ENCODE measurements at places on chromosomes 3 and 15. TPM values are rescaled to one million over a fixed set of nuclear protein-coding genes. Genes with fewer than 3 reads are reported as not detected.

SNTN gene
- total RNA-seq, result 0.30 TPM

DNA sequence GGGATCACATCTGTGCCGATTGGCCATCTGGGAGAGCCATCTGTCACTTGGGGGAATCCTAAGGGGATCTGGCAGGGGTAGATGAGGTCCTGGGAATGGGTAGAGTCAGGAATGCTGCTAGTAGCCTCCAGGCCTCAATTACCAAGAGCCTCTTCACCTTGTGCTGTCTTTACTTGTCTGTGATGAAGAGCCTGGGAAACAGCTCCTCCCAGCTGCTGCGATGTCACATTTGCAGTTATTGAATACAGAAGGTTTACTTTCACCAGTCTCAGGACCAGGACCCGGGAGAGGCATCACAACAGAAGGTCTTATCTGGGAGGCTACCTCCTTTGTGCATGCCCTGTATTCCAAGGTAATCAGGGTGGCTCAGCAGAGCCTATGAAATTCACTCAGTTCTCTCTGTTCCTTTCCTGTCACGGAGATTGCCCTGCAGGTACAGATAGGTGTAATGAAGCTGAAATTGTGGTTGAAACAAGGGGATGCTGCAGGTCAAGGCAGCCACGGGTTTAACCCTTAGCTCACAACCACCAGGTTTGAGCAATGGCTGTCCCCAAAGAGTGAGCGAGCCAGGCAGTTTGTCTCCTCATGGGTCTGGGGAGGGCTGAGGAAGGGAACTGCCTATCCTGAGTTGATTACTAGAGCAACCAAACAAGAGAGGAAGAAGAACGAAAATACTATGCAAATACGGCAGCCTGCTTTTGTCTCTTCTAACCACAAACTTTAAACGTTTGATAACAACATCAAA is 298.9 kb upstream of the RORA start:
- no peak for DNase-seq

RPP14 gene
- 5.3 TPM for total RNA-seq

- DNase-seq, result no peak
Observed at GRCh38 chr3:13581485-13582365, 32.8 kb downstream of the FBLN2 start.

- no peak for DNase-seq
Observed at GRCh38 chr15:65790694-65791334, 1.3 kb downstream of the DENND4A start.

KIF23 gene
- total RNA-seq, result 5.6 TPM

DNA sequence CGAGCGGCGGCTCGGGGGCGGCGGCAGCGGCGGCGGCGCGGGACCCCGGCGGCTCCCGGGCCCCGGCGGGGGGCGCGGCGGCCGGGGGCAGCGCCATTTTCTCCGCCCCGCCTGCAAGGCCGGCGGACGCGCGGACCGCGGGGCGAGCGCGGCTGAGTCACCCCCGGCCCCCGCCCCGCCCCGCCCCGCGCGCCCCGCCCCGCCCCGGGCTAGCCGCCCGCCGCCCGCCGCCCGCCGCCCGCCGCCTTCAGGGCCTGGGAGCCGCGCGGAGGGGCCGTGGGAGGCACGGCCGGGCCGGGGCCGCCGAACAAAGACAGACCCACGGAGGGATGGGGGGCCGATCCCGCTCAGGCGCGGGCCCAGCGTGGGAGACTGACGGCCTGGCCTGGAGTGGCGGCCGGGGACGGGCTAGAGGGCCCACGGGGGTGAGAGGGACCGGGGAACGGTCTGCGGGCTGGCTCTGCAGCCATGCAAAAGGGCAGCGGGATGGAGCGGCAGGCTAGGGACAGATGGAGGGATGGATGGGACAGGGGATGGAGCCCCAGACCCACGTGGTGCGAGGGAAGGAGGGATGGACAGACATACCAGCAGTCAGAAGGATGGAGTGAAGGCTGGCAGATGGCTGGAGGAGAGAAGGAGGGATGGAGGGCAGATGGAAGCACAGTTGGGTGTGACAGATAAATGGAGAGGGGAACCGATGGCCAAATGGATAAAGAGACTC is at the start of gene EIF4E3:
Gene EIF4E3, minus strand, starts transcription at position 132 of the 721 bp plus-strand sequence. Its CDS starts 35 bp downstream, at position 97.
- peak; percentile 31 for DNase-seq

APPL1 gene
- 25.4 TPM for total RNA-seq

DNA sequence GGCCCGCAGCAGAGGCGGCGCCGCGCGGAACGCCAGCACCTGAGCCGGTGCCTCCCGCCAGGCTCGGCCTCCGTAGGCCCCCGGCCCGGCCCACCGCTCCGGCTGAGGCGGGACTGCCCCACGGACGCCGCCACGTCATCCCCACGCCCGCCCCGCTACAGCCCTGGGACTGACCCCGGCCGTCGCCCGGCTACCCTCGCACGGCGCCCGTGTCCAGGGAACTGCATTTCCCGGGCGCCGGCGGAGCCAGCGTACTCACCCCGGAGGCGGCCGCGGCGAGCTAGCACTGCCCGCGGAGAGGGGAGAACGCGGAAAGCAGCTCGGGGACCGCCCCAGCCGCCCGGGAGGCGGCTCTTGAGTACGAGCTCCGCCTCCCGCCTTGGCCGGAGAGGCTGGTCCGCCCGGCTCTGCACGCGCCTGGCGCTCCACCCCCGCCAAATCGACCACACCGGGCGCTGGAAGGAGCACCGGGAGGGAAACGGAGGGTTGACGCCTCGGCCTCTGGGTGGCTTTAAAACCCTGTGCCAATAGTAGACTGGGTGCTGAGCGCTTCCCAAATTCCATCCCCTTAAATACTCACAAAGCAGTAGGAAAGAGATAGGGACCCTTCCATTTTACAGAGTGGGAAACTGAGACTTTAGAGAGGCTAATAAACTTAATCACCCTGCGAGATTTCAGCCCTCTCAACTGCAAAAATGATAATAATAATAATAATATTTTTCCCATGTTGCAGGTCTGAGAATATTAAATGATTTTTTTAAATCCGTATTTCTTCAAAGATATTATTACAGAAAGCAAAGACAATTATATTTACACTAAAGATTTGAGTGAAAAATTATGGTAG is at the start of gene B4GALT4:
Gene B4GALT4, minus strand, starts transcription at position 288 of the 844 bp plus-strand sequence. CDS start 10,779 bp downstream, outside the sequence.
- DNase-seq, result peak; percentile 84

DNA sequence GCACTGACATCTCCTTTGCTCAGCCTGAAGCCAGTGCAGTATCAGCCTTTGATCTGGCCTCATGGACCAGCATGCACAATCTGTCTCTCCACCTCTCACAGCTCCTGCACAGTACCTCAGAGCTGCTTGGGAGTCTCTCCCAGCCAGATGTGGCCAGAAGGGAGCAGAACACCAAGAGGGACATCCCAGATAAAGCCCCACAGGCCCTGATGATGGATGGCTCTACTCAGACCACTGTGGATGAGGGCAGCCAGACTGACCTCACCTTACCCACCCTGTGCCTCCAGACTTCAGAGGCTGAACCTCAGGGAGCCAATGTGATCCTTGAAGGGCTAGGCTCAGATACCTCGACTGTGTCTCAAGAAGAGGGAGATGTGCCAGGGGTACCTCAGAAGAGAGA is 44.4 kb downstream of the CDAN1 start:
- DNase-seq, result no peak

GRCh38 chr15:37007301-37007700 is 93.0 kb downstream of the MEIS2 start:
- no peak for DNase-seq

- DNase-seq, result no peak
Observed at GRCh38 chr3:45616158-45616557, 21.6 kb downstream of the LIMD1 start.

MUSTN1 gene
- total RNA-seq, result 1.8 TPM

- no peak for DNase-seq
Observed at GRCh38 chr15:88073391-88073691, 183.2 kb downstream of the NTRK3 start.

ALPK3 gene
- total RNA-seq, result 1.0 TPM

TJP1 gene
- total RNA-seq, result 111 TPM

PAK6 gene
- total RNA-seq, result 2.3 TPM

DNA sequence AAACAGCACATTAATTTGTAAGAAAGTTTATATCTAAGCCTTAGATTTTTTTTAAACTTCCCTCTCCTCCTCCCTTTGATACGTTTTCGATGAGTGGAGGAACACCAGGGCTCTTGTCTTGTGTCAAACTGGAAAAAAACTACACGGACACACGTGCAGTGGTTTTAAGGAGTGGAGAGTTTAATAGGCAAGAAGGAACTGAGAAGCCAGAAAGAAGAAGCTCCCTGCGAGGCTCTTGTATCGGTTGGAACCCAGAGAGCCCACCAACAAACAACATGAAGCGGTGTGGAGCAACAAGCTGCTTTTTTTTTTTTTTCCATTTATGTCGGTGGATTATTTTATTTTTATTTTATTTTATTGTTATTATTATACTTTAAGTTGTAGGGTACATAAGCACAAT is 18.6 kb downstream of the NDUFB4 start:
- no peak for DNase-seq

SATB1 gene
- 26.2 TPM for total RNA-seq

DNA sequence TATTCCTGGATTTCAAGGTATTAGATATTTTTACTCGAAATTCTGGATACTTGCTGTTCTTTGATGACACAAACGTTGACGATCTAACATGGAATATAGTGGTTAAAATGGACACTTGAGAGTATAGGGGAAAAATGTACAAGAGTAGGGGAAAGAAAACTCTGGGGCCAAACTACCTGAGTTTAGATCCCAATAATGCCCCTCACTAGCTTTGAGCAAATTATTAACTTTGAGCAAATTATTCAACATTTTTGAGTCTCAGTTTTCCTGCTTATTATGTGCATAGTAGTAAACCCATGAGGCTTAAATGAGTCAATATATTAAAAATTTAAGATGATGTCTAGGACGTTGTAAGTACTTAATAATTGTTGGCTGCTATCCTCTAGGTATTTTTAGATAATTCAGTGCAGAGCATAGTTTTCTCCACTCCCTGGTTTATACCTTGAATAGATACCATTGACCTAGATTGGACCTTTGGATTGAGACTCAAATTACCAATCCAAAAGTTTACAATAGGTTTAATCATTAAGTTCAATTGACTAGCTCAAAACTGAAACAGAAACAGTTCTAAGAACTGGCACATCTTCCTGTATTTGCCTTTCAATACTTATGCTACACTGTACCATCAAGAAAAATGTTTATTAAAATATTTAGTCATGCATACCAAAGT is 4.5 kb downstream of the ADGRG7 start:
- DNase-seq, result no peak

DNA sequence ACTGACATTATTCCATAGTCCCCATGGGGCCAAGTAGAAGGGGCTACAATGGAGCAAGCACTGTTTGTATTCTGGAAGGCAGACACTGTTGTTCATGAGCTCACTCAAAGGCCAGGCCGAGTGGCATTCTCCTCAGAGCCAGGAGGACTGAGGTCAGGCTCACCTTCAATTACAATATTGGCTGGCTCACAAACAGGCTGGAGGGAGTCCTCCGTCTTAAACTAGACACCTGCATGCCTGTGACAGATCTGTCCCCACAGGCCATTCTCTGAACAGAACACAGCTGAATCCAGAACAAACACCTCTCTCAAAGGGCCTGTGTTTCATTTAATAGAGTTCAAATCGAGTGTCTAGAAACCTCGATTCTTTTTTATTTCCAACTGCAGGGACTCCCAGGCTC is 347.4 kb upstream of the PPP2R3A start:
- DNase-seq, result no peak

TGM4 gene
- total RNA-seq, result not detected

DNA sequence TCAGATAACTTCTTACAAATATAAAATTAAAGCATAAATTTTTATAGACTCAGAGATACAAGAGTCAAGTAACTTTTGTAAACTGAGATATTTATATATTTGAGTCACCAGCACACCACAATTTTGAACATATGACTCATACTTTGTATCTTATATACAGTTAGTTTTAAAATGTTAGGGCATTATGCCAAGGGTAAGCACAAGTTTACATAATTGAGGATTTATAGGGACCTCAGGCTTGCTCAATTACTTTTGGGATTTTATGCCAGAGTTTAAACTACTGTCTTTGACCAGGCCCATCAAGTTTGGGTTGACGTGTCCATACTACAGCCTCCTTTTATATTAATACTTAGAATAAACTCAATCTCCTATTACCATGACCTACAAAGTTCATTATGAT is 7.4 kb upstream of the FGF7 start:
- DNase-seq, result no peak

CFAP20DC gene
- not detected for total RNA-seq

CHL1 gene
- 20.3 TPM for total RNA-seq

NR2E3 gene
- total RNA-seq, result not detected

DNA sequence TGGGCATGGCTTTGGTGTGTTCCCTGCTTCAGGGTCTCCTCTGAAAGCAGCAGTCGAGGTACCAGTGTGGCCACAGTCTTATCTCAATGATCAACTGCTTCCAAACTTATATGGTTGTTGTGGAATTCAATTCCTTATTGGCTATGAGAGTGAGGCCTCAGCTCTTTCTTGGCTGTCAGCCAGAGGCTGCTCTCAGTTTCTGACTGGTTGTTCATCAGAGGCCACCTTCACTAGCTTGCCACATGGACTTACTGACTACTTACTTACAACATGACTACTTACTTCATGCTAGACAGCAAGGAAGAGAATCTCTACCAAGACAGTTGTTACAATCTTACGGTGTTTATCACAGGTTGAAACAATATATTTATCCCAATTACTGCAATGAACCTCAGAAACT is 789.2 kb downstream of the DIPK2A start:
- no peak for DNase-seq

DNA sequence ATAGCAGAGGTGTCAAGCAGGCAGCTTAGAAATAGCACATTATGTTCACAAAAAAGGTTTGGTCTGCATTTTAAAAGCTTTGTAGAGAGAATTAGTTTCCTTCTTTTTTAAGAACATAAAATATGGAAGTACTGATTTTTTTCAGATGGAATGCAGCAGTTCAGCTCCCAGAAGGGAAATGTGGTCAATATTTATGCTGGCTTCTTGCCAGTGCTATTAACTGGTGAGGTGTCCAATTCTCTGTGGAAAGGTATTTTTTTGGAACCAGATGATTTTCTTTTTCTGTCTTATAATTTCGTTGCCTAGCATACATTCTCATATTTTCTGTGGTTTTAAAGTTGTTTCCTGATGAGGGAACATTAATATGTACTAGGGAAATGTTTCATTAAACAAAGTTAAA is 211.4 kb upstream of the ZNF385D start:
- no peak for DNase-seq

DNA sequence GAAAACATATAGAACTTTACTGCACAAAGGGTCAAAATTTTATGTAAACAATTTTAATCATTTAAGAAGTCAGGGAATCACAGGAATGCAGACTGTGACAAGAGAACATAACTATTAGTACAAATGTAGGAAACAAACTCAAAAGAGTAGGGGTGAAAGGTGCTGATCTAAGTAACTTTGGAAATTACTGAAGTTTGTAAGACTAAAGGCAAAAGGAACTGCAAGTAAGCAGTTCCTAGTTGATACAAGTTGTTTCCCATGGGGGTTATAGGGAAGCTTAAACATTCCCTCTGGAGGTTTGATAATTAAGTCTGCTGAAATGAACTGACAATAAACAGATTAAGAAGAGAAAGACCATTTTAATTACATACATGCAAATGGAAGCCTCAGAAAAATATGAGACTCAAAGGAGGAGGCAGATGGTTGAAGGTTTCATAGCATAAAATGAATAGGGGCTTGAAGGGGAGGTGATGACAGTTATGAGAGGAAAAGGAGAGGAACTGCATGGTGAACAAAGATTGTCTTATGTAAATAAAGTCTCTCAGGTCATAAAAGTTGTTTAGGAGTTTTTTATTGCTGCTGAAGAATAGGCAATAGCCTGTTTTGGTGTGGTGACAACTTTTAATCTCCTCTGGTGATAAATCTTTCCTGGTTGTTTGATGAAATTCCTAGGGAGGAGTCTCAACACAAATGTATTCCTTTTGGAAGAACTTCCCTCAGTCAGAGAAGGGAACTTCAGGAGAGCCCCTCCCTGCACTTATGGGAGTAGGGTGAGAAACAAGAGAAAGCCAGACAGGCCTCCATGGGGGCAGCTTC is 17.1 kb downstream of the SETMAR start:
- no peak for DNase-seq

GRCh38 chr15:60804986-60805949 is 326.3 kb upstream of the ICE2 start:
- no peak for DNase-seq

ERICH6 gene
- not detected for total RNA-seq
